ENCODE measurements at places on chromosomes 2 and 18.

GRCh38 chr2:1936427-1936980 is 192.2 kb upstream of the PXDN start:
- no peak for DNase-seq

GRCh38 chr2:234945339-234945873 is 6.4 kb upstream of the SH3BP4 start:
- DNase-seq: no peak

- no peak for DNase-seq
These were observed 80.5 kb upstream of the OTOF start for GRCh38 chr2:26558271-26559043.

DNA sequence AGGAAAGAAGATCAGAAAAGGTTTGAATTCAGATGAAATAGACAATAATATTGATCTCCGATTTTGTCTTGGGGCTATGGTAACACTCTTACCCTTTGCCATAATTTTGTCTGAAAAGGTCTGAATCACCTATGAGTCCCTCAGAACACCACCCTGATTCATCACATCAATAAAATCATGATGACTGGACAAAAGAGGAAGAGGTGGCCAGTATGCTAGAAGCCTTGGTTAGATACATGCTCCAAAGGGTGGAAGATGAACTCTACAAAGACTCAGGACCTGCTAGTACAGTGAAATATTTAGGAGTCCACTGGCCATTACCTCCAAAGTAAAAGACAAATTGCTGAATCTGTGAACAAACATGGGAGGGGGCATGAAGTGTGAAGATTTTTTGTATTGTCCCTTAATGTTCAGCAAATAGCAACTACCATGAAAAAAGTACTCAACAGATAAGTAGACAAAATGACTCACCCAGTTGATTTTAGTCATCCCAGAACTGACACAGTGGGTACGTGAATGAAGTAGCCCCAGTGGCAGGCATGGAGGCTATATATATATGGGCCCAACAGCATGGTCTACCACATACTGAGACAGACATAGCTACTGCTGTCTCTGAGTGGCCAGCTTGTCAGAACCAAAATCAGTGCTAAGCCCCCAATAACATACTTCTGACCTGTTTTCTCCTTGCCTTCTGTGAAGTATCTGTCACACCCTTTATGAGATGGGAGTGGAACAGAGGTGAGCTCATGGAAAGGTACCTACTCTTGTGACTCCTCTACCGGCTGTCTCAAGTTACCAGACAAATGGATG is 36.5 kb upstream of the GLS start:
- no peak for DNase-seq

- DNase-seq: peak; percentile 10
These were observed 23.9 kb upstream of the GPR155 start for GRCh38 chr2:174510583-174511189.

DNA sequence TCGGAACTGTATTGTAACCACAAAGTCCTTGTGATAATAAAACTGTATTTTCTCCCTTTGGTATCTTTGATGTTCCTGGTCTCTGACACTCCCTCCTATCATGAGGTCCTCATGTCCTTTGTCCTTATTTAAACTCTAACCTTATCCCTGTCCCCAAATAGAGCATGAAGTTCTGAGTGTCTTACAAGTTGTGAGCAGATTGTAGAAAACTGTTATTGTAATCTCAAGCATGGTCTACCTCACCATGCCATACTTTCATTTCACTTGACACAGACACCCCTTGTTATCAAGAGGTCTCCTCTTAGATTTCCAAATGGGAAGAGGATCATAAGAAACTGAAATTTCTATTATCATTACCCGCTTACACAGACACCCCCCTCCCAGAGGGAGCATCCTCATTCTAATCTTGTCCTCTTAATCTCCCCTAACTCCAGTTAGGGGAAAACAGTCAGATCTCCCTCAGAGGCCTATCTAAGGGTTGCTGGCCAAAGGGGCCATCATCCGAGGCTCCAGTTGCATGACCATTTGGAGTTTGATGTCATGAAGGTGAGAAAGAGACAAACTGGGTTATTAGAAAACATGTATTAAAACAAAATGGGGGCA is 29.0 kb downstream of the MYO3B start:
- no peak for DNase-seq

DNA sequence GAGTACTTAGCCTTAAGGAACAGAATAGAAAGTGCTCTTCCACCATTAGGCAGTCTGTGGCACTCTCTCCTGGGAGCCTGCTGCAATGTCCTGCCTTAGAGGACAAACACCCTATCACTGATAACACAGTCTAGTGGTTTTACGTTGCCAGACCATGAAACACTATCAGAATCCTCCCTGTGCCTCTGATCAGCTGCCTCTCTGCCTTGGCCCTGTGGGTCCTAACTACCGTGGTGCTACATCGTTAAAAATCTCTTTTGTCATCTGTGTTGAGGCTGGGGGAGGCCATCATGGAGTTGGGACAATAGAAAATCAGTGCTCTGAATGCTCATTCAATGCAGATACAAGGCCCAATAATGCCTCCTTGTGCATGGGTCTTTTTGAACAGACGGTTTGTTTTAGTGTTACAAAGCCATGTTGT is 11.9 kb upstream of the APCDD1 start:
- DNase-seq: no peak

DNA sequence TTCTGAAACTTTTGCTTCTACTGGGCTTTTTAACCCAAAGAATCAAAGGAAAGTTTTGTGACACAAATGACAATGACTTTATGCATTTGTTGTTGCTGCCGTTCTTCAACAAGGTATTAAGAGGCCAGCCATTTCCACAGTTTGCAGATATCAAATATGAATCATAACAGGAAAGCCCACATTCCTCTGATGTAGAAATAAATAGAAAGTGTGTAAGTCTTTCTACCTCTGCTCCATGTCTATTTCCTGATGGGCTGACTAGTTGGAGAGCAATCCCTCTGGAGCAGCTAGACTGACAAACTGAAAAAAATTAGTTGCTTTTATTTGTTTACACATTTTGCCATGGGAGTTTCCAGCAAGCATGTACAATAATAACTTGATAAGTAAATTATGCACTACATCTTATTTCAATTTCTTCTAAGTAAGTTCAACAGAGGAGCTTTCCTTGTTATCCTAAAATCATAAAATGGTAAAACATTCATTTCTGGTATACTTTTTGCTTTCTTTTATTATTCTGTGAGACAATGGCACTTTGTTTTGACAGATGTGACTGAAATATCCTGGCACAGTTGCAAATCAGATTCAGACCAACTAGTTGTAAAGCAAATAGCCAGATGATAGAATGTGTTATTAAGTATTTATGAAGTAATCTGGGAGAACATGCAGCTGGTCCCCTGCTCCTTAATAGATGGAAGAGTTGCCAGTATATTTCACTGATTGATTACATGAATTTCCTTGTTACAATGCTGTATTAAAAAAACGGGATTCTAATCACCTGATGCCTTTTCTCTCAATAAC is 266.7 kb downstream of the METTL4 start:
- DNase-seq: no peak
